T-helper 22 cell (primary cell): ENCODE measurements at places on chromosomes 5 and 9.

- DNase-seq: no peak
These were observed 178.5 kb upstream of the CDH18 start for GRCh38 chr5:20166456-20166855.

GRCh38 chr9:77276799-77277198 lies 99.5 kb downstream of the VPS13A start:
- DNase-seq: no peak

GRCh38 chr5:170519549-170519948 lies 15.7 kb downstream of the KCNIP1 start:
- DNase-seq: no peak

DNA sequence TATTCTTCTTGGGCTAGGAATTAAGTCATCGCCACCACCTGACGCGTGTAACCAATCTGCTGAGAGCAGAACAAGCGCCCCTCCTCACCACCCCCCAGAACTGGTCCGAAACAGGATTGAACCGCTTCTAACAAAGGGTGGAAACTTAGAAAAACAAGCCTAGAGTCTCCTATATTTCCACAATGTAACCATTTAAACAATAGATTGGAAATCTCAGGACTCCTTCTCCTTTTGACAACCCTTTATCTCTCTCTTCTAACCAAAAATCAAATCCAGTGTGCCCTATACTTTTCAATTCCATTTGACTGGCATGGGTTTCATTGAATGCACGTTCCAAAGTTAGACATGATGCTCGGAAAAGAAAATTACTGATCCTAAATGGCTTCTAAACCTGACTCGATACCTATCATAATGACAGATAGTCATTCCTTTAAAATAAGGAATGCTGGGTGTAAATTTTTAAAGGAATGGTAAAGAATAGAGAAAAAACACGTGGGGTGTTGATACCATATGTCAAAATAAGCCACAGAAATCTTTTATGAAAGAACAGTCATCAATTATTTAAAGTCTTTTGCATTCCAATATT lies 1.2 kb downstream of the ARRDC3 start:
- DNase-seq: peak; percentile 71

DNA sequence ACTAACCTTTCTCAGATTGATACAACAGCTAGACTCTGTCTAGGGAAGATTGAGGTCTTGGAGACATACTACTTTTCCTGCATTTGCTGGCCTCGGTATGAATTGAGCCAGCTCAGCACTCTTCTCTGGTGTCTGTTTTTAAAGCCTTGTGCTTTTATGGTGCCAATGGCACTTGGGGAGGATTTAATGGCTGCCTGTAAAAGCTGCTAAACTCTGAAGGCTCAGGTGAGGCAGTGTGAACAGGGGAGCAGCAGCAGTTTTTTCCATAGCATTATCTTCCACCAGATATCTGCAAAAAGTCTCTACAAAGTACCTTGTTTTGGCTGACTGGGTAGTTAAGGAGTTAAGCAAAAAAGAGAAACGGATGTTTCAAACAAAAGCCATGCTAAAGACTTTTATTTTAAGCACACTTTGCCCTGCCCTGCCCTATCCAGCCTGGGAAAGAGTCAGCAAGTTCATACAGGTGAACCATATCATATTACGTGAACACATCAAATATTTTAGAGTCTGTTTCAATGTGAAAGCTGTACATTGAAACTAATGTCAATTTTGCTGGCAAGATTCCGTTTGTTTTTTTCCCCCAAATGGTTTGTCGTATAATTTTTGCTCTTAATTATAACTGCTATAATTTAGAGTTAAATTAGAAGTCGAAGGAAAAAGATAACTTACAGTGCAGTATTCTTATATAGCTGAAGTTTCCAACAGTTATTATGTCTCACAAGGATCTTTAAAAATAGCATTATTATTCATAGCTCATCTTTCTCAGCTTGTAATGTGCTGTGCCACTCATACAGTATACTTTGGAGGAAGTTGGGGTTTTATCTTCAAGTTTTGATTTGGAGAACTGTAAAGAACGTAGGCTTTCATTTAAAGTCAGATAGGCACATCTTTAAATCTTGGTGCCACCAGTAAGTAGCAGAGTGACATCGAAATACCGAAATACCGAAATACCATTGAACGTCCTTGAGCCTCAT lies 424.1 kb upstream of the CD180 start:
- DNase-seq: no peak

GRCh38 chr9:68706363-68707201 lies 1.5 kb downstream of the PIP5K1B start:
- no peak for DNase-seq

DNA sequence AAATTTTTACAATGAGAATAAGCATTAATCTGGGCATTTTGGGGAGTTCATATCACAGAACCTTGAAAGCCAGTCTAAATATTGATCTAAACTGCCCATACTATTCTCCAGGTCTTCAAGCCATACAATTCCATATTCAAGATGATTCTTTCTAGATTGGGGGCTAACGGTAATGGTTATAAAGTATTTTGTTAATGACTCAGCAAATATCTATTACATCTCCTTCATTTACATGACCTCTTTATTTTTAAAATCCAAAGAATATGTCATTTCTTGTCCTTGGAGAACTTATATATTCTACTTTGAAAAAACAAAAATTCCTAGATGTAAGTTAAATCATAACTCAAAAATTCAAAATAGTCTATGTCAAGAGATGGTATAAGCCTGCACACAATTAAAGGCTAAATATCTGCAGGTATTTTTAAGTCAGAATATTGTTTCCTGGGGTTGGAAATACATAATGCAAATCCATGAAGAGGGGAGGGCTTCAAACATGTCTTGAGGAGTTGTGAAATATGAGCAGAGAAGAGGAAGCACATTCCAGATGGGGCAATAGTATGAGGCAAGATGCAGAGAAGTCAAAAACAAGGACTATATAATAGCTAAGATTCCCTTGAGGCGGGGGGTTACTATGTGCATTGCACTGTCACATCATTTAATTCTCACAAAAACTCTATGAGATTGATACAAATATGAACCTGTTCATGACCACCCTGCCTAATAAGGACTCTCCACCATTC lies 526.4 kb downstream of the NR2F1-AS1 start:
- no peak for DNase-seq

GRCh38 chr5:140322751-140323731 lies 20.1 kb upstream of the PFDN1 start:
- no peak for DNase-seq

- DNase-seq: no peak
These were observed 110.4 kb downstream of the NFIB start for GRCh38 chr9:14203356-14204056.

DNA sequence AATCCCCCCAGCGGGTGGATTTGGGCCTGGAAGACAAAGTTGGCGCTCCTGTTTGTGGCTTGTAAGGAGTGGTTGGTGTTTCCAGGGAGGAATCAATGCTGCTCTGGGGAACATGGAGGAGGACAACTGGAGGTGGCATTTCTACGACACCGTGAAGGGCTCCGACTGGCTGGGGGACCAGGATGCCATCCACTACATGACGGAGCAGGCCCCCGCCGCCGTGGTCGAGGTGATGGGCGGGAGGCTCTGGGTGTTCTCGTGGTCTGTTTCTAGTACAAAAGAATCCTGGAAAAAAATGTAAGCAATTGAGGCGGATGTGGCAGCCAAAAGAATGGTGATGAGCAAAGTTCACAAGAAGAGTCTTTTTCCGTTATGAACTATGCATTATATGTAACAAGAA lies 7.2 kb downstream of the SDHA start:
- DNase-seq: no peak

DNA sequence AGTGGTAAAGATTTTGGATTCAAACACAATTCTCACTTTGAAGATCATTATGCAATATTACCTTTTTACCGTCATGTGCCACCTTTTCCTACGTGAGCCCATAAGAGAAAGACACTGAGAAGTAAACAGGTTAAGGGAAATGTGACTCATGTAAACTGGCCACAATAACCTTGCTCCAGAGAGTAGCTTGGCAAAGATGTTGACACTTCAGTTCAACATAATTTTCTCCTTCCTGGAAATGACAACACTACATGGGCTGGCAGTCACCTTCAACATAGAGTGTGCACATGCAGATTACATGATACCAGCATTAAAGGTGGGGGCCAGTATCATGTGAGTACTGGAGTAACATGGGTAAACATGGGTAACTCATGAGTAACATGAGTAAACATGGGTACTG lies 141.9 kb downstream of the CDK5RAP2 start:
- no peak for DNase-seq

DNA sequence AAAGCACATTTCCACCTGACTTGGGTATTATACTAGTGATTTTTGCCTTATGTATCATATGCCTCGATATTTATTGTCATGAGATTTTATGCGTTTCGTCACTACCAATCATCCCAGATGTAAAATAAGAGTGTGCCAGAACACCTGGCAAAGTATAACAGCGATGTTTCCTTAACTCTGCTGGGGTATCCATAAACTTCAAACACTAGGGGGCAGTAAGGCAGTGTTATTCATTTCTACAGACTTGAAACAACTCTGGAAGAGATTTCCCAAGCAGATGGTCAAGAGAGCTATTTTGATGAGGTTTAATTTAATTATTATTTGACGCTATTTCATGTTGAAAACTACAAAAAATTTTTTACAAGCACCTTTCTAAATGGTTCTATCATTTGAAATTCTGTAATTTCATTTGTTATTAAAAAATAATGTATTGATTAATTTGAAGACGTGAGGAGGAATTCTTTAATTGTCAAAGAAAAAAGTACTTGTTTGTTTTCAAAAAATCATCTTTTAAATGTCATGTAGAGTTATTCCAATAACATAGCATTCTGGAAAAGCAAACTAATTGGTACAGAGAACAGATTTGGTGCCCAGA lies 388.5 kb upstream of the CTNND2 start:
- no peak for DNase-seq

- no peak for DNase-seq
These were observed at the start of gene GABRP for GRCh38 chr5:170783498-170784247. Gene GABRP, plus strand, starts transcription at chr5:170783725. Its CDS starts 4,891 bp downstream, at chr5:170788616.

- DNase-seq: no peak
These were observed 47.5 kb downstream of the UIMC1 start for GRCh38 chr5:176959051-176959450.

DNA sequence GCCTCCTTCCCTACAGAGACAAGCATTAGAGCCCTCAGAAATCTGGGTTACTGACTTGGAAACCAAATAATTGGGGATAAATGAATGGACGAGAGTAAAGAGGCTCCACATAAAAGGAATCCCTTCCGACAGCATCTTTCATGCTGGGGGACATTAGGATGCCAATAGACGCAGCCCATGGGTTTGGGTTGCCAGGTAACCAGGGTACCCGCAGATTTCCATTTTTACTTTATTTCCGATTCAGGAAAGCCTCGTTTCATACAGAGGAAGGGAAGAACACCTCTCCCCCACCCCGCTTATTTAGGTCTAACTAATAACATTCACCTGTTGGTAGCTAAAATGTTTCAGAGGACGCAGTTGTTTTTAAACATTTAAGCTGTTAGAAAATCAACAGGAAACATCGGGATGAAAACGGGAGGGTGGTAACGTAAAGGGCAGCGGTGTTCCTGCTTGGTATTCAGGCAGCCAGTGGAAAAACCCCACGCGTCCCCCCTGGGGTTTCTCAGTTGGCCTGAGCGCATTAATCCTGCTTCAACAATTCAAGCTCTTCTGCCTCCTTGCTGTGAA lies 179.5 kb downstream of the YTHDC2 start:
- no peak for DNase-seq

GRCh38 chr5:145697251-145697990 lies 137.7 kb downstream of the PRELID2 start:
- no peak for DNase-seq

DNA sequence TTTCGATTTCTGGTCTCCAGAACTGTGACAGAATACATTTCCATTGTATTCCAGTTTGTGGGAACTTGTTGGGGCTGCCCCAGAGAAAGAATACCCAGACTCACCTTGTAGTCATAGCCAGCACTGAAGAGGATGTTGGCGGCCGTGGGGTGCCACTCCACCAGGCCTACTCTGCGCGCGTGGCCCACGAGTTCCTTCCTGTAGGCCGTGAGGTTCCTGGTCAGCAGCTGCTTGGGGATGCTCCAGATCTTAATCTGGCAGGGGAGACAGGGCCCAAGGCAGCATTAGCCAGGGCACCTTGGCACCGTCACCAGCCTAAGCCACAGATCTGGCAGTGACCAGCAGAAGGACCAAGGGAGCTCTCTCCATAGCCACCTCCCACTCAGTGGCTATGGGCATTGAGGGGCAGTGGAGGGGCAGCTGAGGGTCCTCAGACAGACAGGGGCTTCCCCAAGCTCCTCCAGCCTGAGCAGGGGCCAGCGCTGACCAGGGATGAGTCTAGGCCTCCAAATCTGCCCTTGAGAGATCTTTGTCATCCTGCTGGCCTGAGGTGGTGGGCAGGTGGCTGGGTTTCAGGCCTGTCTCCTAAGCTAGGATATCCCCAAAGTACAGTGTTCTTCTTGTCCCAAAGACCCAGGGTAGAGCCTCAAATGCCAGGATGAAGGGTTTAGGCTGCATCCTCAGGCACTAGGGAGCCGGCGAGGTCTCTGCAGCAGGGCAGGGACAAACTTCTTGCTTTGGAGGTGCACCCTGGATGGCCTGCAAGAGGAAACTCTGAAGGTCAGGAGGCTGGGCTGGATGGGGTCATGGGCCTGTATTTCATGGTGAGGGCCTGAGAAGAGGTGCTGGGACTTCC lies 15.9 kb upstream of the TRIM14 start:
- DNase-seq: no peak

DNA sequence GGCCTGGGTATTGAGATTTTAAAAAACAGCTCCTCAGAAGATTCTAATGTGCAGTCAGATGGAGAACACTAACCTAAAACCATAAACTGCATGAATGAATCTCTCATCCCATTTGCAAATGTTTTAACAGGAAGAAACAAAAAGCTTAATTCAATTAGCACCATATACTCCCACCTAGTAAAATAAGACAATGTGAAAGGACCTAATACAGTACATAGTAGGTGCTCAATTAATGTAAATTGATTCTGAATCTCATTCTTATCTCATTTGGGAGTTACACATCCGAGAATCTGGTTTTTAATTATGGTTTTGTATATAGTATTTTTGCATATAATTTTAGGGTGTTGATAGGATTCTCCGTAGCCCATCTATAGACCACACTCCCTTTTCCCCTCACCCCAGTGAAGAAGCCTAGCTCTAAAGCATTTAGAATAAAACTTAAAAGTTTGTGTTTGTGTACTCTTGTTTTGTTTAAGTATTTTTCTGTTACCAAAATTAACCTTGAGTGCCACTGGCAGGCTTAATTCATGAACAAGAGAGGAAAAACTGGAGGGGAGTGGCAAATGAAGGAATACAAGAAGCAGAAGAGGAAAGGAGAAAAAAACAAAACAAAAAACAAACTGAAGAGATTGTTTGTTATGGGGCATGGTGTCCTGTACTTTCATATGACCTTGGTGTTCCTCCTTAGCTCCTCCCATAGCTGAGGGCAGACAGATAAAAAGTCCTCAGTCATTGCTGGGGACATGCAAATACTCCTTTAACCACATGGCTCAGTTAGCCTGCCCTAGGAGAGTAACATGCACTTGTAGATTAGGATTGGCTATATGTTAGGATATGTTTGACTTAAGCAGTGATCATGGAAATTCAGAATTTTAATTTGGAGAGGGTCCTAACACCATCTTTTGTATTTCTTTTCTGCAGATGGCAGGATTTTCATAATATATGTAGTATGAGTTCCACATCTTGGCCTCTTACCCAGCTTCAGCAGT lies 1.2 kb downstream of the RNF14 start:
- DNase-seq: no peak
